ENCODE measurements at places on chromosomes 7 and 10.

DNA sequence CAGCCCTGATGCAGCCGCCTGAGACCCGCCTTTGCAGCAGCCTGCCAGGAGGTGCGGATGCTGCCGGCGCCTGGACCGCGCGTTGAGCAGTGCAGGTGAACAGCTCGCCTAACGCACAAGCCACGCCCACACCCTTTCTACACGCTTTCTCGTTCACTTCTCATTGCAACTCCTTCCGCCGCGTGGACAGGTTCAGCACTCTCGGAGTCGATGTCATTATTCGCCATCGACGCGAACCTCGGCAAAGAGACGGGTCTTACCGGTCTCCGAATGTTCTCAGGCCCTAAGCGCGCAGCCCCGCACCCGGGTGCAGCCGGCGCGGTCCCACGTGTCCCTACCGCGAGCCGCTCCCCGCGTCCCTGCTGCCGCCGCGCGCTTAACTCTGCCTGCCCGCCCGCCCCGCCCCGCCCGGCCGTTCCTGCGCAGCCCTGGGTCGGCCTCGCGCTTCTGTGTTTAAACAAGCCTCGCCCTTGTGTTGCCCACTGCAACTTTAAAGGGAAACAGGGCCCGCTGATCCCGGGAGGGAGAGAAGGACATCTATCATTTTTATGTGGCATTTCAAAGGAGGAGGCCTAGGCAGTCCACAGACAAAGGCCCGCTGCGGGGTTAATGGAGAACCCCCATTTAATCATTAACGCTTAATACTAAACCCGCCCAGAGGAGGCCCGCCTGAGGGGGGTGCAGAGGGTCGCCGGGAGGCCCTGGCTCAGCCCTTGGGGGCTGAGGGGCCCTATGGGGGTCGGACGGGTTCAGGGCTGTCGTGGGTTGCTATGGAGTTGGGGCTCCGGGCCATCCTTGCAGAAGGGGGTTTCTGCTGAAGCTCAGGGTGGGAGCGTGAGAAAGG, 128.5 kb downstream of the WDR11 start:
- no peak for DNase-seq

- DNase-seq, result no peak
These were observed 3.2 kb upstream of the GIMAP4 start for GRCh38 chr7:150564006-150564405.

- peak; percentile 99 for DNase-seq
These were observed 8.5 kb upstream of the METTL27 start for GRCh38 chr7:73850781-73851207.

- DNase-seq, result no peak
These were observed 112.8 kb downstream of the BUB3 start for GRCh38 chr10:123266971-123267370.

- DNase-seq, result no peak
These were observed 202.8 kb downstream of the NEBL start for GRCh38 chr10:20694296-20694695.

GRCh38 chr10:132247943-132248342, 59.8 kb downstream of the STK32C start:
- DNase-seq, result no peak

- no peak for DNase-seq
These were observed 5.3 kb downstream of the FRMD4A start for GRCh38 chr10:14325325-14325955.

DNA sequence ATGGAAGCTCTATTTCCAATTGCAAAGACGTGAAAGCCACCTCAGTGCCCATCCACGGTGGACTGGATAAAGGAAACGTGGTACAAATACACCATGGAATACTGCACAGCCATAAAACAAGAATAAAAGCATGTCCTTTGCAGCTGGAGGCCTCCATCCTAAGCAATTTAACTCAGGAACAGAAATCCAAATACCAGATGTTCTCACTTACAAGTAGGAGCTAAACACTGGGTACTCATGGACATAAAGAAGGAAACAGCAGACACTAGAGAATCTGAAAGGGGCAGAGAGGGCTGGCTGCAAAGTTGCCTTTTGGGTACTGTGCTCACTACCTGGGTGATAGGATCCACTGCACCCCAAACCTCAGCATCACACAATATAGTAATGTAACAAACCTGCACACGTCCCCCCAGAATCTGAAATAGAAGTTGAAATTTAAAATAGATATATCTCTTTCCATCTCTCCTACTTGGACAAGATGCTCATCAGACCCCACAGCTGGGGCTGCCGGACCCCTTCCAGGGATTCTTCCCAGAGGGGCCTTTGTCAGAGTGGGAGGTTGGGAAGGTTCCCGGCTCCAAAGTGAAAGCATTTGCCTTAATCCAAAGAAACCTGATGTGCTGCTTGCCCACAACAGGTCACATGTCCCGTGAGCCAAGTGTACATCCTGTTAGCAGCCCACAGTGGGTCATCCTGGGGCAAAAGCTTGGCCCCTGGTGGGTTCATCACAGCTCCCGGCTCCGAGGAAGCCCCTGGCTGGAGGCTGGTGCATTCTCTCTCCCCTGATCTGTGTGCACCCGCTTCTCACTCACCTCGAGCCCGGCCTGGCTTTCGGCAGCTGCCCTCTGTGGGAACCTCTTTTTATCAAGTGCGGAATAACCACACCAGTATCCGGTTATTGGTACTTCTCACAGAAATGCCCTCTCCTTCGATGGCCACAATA, 172.3 kb upstream of the PPP2R2D start:
- DNase-seq, result no peak

DNA sequence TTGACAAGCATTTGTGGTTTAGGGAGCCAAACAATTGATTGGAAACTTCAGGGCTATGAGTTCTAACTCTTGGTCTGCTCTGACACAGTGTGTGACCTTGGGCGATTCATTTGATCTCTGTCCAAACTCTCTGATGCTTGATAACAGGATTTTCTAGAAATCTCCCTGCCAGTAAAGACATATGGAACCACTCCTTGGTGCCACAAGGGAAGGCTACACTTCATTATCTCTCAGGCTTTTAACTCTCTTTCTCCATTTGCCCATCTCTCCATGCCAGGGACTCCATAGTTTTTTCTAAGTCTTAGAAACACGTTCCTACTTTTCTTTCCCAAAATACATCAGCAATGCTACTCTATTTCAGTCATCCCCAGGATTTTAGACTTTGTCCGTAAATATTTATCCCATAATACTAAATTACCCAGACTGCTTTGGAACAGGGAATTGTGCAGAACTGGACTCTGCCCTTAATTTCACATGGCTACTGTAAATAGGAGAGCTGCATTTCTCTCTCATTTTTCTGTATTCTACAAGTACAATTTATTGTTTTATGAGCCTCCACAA, 488.2 kb downstream of the SUGCT start:
- no peak for DNase-seq

GRCh38 chr10:81031774-81032173, 494.1 kb downstream of the SH2D4B start:
- DNase-seq, result no peak

- no peak for DNase-seq
These were observed 114.1 kb downstream of the CPED1 start for GRCh38 chr7:121102619-121103018.

DNA sequence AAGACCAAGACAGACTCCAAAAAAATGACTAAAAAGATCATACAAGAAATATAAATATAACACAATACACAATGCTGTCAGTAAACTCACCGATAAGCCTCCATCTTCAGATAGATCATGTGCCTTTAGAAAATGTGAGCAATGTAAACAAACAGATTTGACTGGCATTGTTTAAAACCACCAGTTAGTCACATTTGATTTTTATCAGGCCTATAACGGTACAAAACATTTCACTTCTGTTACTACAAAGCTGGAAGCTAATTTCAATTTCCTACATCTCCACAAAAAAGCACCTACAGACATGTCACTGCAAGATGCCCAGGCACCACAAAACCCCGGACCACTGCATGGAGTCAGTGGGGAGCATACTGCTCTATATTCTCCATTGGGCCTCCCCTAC, 18.9 kb downstream of the SGMS1 start:
- DNase-seq, result no peak

DNA sequence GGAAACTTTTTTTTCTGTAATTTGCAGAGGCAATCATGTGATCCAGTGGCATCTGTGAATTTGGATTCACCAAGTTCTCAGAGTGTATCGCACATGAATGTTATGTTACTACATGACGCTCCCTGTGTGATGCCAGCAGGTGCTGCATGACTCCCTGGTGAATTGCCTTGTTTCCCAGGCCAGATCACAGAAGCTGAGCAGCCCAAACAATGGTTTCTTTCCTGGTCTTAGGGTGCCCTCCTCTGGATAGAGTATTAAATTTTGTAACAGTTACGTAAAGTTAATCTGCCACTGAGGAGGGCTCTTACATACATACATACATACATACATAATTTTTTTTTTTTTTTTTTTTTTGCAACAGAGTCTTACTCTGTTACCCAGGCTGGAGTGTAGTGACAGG, 3.6 kb downstream of the ZSCAN21 start:
- no peak for DNase-seq

DNA sequence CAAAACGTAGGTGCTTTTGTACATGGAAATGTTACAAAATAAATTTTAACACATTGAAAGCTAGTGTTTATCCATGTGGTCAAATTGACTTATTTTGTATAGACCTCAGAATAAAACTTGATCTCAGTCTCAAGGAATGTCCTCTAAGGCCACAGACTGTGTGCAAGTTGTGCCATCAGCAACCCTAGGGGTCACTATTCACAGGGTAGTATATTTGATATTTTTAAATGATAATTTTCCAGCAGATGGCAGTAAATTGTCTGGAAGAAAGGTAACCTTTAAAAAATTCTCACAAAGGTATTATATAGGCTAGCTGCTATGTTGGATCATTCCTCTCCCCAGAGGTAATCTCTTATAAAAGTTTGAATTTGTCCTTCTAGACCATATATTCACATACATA, 12.9 kb upstream of the SNX10 start:
- no peak for DNase-seq

DNA sequence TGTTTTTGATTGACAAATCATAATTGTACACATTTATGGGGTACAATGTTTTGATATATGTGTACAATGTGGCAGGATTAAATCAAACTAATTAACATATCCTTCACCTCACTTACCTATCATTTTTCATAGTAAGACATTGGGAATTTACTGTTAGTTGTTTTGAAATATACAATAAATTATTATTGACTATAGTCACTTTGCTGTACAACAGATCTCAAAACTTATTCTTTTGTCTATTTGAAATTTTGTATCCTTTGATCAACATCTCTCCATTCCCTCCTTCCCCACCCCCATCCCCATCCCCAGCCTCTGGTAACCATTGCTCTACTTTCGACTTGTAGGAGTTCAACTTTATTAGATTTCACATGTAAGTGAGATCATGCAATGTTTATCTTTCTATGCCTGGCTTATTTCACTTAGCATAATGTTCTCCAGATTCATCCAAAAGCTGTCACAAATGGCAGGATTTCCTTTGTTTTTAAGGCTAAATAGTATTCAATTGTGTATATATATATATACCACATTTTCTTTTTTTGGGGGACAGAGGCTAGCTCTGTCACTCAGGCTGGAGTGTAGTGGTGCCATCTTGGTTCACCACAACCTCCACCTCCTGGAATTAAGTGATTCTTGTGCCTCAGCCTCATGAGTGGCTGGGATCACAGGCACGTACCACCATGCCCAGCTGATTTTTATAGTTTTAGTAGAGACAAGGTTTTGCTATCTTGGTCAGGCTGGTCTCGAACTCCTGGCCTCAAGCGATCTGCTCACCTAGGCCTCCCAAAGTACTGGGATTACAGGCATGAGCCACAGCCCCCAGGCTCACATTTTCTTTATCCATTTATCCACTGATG, 23.3 kb upstream of the SLC26A5 start:
- DNase-seq, result no peak

GRCh38 chr7:140635816-140636215, 4.8 kb downstream of the DENND2A start:
- DNase-seq, result no peak

- DNase-seq, result no peak
These were observed 10.3 kb downstream of the GRIFIN start for GRCh38 chr7:2465928-2466327.

DNA sequence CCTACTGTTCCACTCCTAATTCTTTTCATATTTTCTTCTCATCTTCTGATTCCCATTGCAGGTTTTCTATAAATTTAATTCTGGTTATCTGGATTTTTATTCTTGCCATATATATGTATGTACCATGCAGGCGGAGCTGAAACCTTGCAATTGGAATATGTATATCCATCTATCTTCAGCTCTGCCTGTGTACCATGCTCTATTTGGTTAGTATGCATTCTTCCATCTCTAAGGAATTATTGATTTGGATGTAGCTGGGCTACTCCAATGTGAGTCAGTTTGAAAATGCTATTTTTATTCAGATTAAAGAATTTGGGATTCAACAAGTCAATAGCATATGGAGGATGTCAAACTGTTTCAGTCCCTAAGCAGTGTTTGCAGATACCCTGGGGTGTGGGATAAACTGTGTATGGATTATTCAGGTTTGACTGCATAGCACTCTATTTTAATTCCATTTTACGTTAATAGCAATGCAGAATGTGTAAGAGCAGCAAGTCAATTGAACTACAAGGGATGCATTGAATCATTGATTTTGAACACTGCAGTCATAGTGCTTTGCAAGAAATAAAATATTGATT, 528.1 kb upstream of the FZD8 start:
- DNase-seq, result no peak

DNA sequence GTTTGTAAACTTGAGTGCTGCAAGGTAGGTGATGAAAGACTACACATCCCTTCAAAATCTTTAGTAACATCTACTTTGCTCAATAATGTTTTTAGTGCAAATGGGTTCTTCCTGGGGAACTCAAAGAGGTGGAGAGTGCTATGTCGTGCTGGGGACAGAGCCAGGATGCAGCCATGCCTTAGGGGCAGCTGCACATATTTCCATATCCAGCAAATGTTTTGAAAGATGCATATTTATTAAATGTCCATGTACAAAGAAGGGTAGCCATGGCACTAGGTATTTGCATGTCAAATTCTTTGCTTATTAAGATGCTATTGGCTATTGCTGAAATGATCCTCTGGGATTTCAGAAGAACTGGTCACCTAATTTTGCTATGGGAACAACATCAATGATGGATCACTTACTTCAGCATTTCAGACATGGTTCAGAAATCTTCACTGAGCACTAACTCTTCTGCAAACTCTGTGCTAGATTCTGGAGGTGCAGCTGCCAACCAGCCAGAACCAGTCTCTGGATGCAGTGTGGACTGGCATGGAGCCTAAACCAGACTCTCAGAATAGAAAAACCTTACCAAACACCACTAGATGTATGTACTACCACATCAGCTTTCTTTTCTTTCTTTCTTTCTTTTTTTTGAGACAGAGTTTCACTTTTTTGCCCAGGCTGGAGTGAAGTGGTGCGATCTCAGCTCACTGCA, 31.7 kb upstream of the DNMBP start:
- DNase-seq, result no peak

DNA sequence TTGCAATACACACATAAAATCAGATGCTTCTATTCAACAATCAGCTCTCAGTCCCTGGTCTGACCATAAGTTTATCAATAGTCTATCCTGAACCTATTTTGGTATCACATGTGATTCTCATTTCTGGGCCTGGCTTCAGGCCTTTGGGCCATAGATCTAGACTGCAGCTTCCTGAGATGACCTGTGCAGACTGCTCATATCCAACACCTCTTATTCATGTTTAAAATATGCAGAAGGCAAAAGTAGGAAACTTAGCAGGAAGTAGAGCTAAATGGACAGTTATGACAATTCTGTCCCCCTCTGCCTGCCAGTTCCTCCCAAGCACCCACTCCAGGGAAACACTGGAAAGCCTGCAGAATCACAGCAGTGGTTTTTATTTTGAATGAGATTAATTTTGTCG, 53.3 kb downstream of the C7orf25 start:
- no peak for DNase-seq

GRCh38 chr7:113000316-113001020, 86.2 kb downstream of the GPR85 start:
- no peak for DNase-seq
